ENCODE measurements at places on chromosomes 2 and 18. TPM values are rescaled to one million over a fixed set of nuclear protein-coding genes. Genes with fewer than 3 reads are reported as not detected.

The ZNF396 gene
- total RNA-seq: 2.5 TPM

The WDR75 gene
- 29.4 TPM for total RNA-seq

The PARD6G gene
- total RNA-seq: 13.0 TPM

The TUBB8B gene
- not detected for total RNA-seq

The MROH2A gene
- total RNA-seq: not detected

The CYRIA gene
- total RNA-seq: 9.0 TPM

DNA sequence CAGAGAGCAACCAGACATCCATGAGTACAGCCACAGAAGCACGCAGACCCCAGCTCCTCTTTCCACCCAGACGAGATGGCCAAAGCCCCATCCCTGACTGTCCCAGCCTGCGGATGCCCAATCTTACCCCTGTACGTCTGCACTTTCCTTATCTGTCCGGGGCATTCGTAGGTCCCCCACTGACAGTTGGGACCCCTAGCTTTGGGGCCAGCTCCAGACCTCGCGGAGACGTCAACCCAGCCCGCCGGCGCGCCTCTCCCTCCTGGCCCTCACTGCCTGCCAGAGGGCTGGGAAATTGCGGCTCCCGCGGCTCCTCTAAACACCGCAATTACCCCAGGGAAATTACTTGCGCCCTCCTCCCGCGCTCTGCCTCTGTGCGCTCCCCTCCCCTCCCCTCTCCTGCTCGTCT is 2.3 kb downstream of the ECEL1 start:
- H3K4me1 ChIP-seq: peaks cover 12% of the 10 kb centered on the region
- no peak overlapping the region for H3K27ac ChIP-seq
- no peak overlapping the region for H3K4me3 ChIP-seq
- no peaks in the 10 kb centered on the region for H3K36me3 ChIP-seq
- H3K27me3 ChIP-seq: peaks cover 86% of the 10 kb centered on the region
- DNase-seq: peak; percentile 40

- H3K36me3 ChIP-seq: no peaks in the 10 kb centered on the region
- H3K4me1 ChIP-seq: peaks cover 25% of the 10 kb centered on the region
- no peaks in the 10 kb centered on the region for H3K27me3 ChIP-seq
- H3K27ac ChIP-seq: peak overlapping the region; percentile 56
- H3K4me3 ChIP-seq: no peak overlapping the region
Observed at GRCh38 chr2:207238831-207239701, 73.3 kb upstream of the KLF7 start.

GRCh38 chr2:159633219-159633618 is 16.9 kb upstream of the BAZ2B start:
- no peaks in the 10 kb centered on the region for H3K27me3 ChIP-seq
- H3K36me3 ChIP-seq: no peaks in the 10 kb centered on the region
- H3K4me1 ChIP-seq: no peaks in the 10 kb centered on the region
- H3K27ac ChIP-seq: no peak overlapping the region

DNA sequence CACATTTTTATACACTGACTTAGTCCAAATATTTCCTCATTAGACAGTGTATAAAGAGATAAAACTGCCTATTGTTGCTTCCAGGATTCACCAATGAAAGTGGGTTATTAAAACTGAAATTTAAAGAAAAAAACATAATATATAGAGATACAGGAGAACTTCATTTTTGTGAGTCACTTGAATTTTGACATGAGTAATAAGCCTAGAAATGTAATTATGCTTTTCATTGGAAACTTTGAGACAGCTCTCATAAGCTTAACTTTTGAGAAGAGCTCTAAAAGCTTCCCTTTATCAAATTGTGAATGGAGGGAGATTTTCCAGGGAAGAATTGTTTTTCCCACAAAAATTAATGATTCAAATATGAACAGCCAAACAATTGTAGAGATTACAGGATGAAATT is 14.1 kb downstream of the DYNC2LI1 start:
- no peaks in the 10 kb centered on the region for H3K4me1 ChIP-seq
- no peak for DNase-seq
- no peaks in the 10 kb centered on the region for H3K36me3 ChIP-seq
- H3K4me3 ChIP-seq: no peak overlapping the region

DNA sequence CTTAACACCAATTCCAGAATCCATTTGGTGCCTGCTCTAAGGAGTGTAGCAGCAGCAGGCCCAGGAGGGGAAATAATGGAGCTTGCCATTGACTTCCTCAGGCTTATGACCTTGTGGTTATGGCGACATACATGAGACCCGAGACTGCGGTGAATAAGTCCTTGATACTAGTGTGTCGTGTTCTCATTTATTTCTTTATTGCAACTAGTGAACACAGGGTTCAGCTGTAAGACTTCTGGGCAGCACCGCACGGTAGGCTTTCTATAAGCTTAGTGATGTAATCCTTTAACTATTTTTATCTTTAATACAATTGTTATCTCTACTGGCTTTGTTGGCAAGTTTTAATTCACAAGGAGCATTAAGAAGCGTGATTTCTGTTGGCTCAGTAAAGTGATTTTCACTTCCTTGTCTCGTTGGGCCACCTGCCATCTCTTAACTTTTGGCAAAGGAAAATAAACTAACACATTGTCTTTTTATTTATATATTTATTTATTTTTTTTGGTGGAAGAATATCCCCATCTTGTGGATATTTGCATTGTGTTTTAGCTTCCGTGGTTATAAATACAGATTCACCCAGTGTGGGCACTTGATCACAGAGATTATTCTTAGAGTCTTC is 139.8 kb downstream of the LTBP1 start:
- DNase-seq: no peak
- H3K27me3 ChIP-seq: no peaks in the 10 kb centered on the region
- peaks cover 12% of the 10 kb centered on the region for H3K4me1 ChIP-seq
- H3K36me3 ChIP-seq: no peaks in the 10 kb centered on the region
- no peak overlapping the region for H3K4me3 ChIP-seq
- no peak overlapping the region for H3K27ac ChIP-seq

DNA sequence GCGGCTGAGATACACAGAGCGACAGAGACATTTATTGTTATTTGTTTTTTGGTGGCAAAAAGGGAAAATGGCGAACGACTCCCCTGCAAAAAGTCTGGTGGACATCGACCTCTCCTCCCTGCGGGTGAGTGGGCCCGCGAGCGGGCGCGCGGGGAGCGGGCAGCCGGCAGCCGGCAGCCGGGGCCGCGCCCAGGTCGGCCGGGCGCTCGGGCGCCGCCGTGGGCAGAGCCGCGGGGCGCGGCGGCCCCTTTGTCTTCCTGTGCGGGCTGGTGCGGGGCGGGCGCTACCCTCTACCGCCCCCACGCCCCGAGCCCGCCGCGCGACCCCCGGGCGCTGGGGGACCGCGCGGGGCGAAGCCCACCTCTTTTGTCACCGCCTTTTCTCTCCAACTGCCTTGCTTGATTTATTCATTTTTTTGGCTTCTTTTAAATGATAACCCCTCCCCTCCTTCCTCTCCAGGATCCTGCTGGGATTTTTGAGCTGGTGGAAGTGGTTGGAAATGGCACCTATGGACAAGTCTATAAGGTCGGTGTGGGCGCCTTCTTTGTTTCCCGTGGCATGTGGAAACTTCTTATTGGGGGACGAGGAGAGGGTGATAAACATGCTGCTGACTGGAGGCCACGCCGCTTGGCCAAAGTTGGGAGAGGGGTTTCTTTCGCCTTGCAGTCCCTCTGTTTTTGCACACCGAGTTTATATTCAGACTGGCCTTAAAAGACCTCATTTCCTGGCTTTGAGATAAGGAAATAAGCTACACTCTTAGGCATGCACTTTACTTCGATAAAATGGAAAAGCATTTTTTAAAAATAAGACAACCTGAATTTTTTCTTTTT is 722 bp downstream of the MAP4K4 start:
- H3K4me1 ChIP-seq: no peaks in the 10 kb centered on the region
- H3K4me3 ChIP-seq: peak overlapping the region; percentile 76
- DNase-seq: no peak
- peak overlapping the region; percentile 89 for H3K27ac ChIP-seq
- H3K36me3 ChIP-seq: no peaks in the 10 kb centered on the region

GRCh38 chr2:224400886-224401632 is 848 bp downstream of the FAM124B start:
- no peaks in the 10 kb centered on the region for H3K27me3 ChIP-seq
- H3K36me3 ChIP-seq: no peaks in the 10 kb centered on the region
- peak overlapping the region; percentile 41 for H3K27ac ChIP-seq
- peak overlapping the region; percentile 36 for H3K4me3 ChIP-seq
- no peak for DNase-seq
- H3K4me1 ChIP-seq: no peaks in the 10 kb centered on the region

- no peak for DNase-seq
- no peaks in the 10 kb centered on the region for H3K36me3 ChIP-seq
- no peak overlapping the region for H3K27ac ChIP-seq
- no peaks in the 10 kb centered on the region for H3K27me3 ChIP-seq
- no peaks in the 10 kb centered on the region for H3K4me1 ChIP-seq
- no peak overlapping the region for H3K4me3 ChIP-seq
Observed at GRCh38 chr18:419541-420175, 80.8 kb downstream of the COLEC12 start.

DNA sequence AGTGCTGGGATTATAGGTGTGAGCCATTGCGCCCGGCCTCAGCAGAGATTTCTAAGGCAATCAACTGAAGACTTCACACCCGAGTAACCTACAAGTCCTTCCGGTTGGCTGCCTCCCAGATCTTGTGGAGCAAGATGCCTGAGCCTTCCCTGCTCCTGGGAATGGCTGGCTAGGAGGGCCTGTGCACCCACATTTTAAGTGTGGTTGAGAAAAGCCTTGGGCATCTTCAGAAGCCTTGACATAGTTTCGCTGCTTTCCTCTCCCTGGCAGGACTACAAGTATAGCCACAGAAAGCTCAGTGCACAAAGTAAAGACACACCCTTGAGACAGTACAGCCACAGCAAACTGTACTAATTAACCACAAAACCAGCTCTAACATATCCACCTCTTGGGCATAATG is 35.2 kb downstream of the E2F6 start:
- no peaks in the 10 kb centered on the region for H3K27me3 ChIP-seq
- H3K4me3 ChIP-seq: no peak overlapping the region
- H3K27ac ChIP-seq: no peak overlapping the region
- H3K4me1 ChIP-seq: no peaks in the 10 kb centered on the region

GRCh38 chr2:38465789-38466127 is 88.7 kb upstream of the ATL2 start:
- peaks cover 78% of the 10 kb centered on the region for H3K4me1 ChIP-seq
- H3K27ac ChIP-seq: peak overlapping the region; percentile 87
- H3K27me3 ChIP-seq: no peaks in the 10 kb centered on the region
- DNase-seq: no peak

- no peak for DNase-seq
- H3K27me3 ChIP-seq: no peaks in the 10 kb centered on the region
- H3K27ac ChIP-seq: no peak overlapping the region
Observed at GRCh38 chr2:206202446-206202845, 42.8 kb downstream of the EEF1B2 start.

GRCh38 chr2:71570511-71570910 is 117.2 kb downstream of the DYSF start:
- H3K36me3 ChIP-seq: peaks cover 55% of the 10 kb centered on the region
- H3K4me3 ChIP-seq: no peak overlapping the region
- no peak overlapping the region for H3K27ac ChIP-seq
- no peaks in the 10 kb centered on the region for H3K4me1 ChIP-seq
- no peaks in the 10 kb centered on the region for H3K27me3 ChIP-seq

- no peak overlapping the region for H3K4me3 ChIP-seq
- H3K4me1 ChIP-seq: no peaks in the 10 kb centered on the region
- no peak for DNase-seq
- H3K27ac ChIP-seq: no peak overlapping the region
Observed at GRCh38 chr2:132623096-132623839, 46.7 kb downstream of the LYPD1 start.

DNA sequence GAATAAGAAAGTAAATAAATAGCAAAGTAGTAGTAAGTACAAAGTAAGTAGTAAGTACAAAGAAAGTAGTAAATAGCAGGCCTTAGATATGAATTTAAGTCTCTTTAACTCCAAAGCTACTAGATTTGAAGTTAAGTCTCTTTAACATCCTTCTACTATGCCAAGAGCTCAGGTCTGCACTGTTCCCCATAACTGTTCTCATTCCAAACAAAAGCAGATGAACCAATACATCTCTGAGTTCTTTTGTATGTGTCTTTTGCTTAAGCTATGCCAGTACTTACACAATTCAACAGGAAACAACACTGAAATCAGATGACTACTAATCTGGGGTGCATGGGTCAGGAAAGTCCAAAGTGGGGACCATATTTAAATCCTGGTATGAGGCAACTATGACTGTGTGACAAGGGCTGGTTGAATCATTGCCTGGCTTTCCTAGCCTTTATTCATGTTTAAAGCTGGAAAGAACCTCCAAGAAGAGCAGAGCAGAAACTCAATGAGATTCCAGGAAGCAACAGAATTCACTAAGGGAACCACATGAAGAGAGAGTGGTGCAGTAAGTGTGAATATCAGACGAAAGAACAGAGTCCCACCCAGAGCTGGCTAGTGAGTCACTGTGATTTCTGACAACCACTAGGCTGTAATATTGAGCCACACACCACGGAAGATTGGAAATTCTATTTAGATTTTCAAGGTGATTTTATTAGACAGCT is 51.0 kb upstream of the CYP26B1 start:
- DNase-seq: no peak
- H3K4me3 ChIP-seq: no peak overlapping the region
- H3K27me3 ChIP-seq: no peaks in the 10 kb centered on the region
- H3K4me1 ChIP-seq: peaks cover 2% of the 10 kb centered on the region

GRCh38 chr2:230430957-230431910 is 15.2 kb downstream of the SP100 start:
- H3K4me3 ChIP-seq: no peak overlapping the region
- no peaks in the 10 kb centered on the region for H3K36me3 ChIP-seq
- H3K4me1 ChIP-seq: peaks cover 7% of the 10 kb centered on the region
- no peak for DNase-seq
- H3K27ac ChIP-seq: no peak overlapping the region
- H3K27me3 ChIP-seq: no peaks in the 10 kb centered on the region

All from sigmoid colon (tissue), 7 donors.